NCI-H187 (cell line): ENCODE measurements at places on chromosomes 3 and 15.

DNA sequence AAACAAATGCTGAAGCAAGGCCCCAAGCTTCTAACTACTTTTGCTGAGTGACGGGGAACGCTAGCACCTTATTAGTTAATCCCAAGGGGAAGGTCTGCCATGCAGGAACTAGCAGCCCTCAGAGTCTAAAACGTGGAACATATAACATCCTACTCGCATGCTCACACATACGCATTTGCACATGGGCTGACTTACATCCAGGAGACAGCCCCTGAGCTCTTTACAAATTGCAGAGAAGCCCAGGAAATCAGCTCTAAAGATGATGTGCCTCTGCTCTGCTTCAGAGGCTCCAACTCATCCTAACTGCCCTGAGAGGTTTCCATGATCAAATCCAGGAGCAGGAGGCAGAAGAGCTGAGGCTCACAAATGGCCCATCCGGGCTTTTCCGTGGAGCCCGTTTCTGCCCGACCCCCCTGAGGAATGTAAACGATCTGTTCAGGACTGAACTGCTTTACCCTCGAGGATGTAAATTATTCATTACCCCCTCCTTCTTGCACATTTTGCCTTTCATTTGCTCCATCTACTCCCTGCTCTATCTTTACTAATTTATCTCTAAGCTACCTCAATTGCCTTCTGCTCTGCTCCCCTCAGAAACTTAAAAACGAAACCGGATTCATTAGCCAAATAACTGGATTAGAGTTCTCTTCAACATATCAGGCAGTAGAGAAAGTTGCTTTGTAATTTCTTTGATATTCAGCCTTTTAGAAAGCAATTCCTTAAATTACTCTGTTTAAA, 141.9 kb upstream of the CCDC54 start:
- DNase-seq: no peak

DNA sequence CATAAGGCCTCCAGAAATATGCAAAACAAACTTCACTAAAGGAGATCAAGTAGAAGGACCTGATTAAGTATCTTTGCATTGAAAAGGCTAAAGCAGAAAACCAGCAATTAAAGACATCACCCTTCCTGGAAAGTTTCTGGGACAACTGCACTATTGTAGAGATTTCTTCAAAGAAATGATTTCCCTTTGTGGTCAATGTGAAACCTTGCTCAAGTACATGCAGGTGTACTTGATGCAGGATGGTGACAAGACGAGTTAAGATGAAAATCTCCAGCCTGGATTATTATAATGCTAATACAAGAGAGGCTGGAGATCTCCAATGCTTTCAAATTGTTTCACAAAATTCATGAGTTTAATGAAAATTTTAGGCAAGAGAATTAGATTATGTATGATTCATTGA, 208.4 kb downstream of the TIGIT start:
- DNase-seq: no peak

DNA sequence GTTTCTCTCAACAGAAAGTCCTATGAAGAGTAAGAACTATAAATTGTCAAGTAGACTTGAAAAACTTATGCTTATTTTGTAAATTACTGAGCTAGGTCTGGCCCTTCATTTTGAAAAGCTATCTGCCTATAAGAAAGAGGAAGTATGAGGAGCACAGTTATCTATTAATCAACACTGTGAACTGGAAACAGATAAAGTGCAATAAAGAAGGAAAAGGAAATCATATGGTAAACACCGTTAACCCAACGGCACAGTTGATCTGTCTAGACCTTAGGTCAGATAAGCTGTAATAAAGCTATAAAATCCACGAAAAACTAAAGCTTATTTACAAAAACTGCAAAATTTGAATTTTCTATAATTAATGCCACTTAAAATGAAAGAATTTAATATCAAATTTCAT, 242.5 kb downstream of the ZBTB20 start:
- DNase-seq: no peak

GRCh38 chr3:125480656-125481374, 39.2 kb downstream of the SNX4 start:
- no peak for DNase-seq

DNA sequence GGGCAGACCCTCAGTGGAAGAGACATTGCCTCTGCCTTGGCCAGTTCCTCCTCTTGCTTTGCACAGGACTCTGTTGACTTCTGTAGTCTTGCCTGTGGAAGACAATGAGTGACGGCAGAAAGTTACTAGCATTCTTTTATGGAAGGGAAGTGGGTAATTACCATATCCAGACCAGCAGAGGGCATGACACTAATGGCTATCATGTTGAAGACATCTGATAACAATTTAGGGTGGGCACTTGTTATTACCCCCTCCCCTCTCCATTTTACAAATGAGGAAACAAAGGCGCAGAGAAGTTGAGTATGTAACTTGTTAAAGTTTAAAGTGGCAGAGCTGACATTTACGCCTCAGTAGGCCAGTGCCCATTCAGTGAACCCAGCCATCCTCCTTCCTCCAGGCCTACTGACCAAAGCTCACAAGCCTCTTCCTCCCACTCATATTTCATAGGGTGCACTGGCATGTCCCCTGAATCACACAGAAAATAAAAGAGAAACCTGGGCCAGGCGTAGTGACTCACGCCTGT, 48.2 kb upstream of the FMN1 start:
- no peak for DNase-seq

GRCh38 chr15:41735046-41735445, 39.2 kb upstream of the MAPKBP1 start:
- no peak for DNase-seq

DNA sequence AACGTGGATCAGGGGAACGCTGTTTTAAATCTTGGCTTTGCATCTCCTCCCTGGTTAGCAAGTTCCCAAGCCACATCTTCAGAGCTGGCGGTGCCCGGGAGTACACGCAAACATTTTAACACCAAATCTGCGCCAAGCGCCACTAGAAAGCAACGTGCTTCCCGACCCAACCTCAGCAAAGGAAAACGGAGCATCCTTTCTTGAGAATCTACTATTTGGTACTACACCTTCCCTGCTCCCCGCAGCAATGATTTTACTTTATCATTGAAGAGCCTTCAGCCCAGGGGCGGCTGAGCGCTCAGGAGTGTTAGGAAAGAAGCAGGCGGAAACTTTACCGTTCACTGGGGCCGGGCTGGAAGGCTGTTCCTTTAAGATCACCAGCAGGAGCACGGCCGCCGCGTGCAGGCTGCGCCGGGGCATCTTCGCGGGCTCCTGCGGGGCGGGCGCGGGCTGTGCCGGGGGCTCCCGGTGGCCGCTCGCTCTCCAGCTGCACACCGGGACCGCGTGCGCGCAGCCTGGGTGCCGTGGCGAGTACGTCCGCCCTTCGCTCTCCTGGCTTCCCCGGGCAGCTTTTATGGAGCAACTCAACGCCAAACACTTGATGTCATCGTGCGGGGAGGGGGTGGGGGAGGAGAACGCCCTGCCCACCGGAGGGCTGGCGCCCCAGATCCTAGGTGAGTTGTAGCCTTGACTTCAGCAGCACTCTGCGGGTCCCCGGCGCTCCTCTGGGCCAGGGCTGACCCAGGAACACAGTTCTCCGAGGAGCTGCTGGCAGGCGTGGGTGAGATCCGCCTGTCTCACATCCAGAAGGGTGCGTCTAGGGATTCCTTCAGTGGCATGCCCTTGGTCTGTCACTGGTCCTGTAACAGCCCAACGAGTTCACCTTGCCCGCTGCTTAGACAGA, at the start of gene CA12:
Gene CA12 (minus strand): TSS at position 546 of the 904 bp plus-strand sequence. CDS start 126 bp downstream, at position 420.
- DNase-seq: no peak

- no peak for DNase-seq
Measured at GRCh38 chr3:107676469-107677309, 153.9 kb downstream of the BBX start.
